Stimulated activated CD8-positive, alpha-beta memory T cell treated with anti-CD3 and anti-CD28 coated beads, Interleukin-4, amount 100 ng/mL, for 1 hour (primary cell): ENCODE measurements at places on chromosomes 7 and 10.

GRCh38 chr7:149093228-149093627, 2.7 kb upstream of the ZNF786 start:
- no peak for DNase-seq

DNA sequence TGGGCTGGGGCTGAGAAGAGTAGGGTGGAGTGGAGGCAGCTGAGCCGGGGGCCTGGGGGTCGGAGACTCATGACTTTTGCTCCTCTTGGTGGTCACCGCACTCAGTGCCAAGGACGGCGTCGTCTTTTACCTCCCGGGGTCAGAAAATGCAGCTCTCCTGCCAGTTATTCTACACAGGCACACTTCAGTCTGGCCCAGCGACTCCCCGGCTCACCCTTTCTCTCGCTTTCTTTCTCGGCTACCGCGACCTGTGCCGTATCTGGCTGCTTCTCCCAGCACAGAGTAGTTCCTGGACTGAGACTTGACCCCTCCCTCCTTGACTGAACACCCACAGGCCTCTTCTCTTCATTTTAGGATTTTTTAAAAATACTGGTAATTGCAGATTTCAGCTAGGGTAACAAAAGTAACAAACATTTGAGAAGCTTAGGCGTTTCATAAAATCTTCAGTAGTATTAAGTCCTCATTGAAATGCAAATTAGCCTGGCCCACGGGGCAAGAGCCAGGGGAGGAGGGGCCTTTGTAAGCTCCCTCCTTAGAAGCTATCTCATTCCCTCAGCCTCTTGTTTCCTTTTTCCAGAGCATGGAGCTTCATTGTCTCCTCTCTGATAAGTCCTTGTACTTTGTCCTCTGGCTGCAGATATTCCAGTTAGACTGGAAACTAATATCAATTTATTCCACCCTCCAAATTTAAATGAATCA, 1.1 kb upstream of the PRLHR start:
- no peak for DNase-seq

- DNase-seq: no peak
These were observed 453.2 kb downstream of the TNS3 start for GRCh38 chr7:47128700-47129099.

DNA sequence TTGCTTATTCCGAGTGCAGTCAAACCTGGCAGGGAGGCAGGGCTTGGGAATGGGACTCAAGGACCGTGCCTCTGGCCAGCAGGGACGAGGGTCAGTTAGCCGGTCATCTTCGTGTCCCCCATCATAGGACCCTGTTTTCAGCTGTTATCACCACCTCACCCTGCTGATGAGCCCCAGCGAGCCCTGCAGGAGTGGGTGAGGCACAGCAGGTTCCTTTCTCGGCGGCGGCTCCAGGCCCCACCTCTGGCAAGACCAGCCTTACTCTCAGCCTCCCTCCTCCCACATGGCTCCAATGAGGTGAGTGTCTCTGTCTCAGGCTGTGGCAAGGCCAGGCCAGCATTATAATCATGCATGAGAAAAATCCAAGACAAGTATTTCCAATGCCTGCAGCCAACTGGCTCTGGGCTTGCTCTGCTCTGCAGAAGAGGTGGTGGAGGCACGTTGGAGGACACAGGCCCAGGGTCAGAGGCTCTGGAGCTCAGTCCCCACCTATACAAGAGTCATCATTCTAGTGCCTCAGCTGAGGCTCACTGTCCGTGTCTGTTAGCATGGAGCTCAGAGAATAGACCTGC, 15.7 kb downstream of the PKD1L1 start:
- DNase-seq: no peak

GRCh38 chr10:33950206-33950605, 615.7 kb upstream of the NRP1 start:
- DNase-seq: no peak

DNA sequence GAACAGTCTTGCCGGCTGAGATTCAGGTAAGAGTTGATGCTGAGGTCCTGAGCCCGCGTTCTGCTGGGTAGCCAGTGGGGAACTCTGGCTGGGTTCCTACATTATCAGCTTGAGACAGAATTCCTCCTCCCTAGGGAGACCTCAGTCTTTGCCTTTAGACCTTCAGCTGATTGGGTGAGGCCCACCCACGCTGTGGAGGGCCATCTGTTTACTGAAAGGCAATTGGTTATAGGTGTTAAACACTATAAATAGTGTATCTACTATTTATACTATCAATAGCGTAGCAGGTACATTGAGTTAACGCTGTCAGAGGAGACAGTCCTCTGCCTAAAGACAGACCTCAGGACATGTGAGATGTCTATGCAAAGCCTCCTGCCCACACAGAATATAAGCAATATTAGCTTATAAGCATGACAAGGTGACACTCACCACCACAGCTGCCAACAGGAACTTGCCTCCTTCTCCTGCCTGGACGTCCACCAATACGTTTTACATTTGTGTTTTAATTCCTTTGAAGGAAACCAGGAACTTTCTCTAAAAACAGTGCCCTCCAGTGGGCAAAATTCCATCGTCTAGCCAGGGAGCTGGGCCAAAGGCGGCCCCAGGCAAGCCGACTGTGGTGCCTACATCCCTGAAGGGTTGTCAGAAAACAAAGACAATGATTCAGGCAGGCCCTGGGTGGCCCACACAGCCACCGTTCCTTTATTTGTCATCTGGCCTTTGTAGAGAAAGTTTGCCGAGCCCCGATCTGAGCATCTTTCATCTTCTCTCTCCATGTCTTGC, 58.8 kb downstream of the INSIG1 start:
- no peak for DNase-seq

GRCh38 chr7:80679921-80680907, 41.8 kb downstream of the CD36 start:
- DNase-seq: no peak

- peak; percentile 31 for DNase-seq
These were observed 2.4 kb upstream of the TAS2R38 start for GRCh38 chr7:141975806-141976523.

DNA sequence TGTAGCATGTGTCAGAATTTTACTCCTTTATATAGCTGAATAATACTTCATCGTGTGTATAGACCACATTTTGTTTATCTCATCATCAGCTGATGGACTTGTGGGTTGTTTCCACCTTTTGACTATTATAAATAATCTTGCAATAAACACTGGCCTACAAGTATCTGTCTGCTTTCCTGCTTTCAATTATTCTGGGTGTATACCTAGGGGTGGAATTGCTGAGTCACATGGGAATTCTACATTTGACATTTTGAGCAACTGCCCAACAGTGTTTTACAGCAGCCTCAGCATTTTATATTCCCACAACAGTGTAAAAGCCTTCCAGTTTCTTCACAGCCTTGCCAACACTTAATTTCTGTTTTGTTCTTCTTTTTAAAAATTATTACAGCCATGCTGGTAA, 200.3 kb upstream of the PRSS1 start:
- DNase-seq: no peak

GRCh38 chr10:182441-183201, 47.4 kb downstream of the ZMYND11 start:
- no peak for DNase-seq

DNA sequence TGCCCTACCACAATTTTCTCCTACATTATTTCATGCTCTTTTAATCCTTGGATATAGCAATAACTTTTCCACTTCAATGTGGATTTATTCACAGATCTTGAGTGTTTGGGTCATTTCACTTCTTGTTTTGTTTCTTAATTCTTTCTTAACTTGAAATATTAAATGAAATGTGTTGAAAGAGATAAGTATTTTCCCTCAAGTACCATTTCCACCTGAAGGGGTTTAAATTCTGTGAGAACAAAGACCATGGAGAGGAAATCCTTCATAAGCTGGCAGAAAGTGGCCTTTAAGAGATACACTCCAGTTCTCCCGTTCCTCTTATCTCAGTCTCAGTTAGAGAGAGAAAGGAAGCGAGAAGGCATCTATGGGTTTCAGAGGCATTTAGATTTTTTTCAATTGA, 14.1 kb upstream of the DLD start:
- DNase-seq: no peak

DNA sequence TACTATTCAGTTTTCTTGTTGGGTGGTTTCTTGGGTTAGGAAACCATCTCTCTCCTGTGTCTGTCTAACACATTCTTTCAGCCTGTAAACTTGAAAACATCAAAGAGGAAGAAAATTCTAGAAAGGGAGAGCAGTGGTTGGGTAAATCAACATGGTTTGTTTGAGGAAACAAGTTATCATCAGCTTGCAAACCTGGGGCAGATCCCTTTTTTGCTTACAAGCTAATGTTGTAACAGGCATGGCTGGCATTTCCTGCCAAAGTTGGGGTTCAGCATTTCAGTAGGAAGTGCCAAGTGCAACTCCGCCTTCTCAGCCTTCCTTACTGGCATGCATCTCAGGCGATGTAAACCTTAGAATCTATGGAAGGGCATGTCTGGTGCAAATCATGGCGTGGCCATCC, 112.6 kb downstream of the EEPD1 start:
- DNase-seq: no peak

DNA sequence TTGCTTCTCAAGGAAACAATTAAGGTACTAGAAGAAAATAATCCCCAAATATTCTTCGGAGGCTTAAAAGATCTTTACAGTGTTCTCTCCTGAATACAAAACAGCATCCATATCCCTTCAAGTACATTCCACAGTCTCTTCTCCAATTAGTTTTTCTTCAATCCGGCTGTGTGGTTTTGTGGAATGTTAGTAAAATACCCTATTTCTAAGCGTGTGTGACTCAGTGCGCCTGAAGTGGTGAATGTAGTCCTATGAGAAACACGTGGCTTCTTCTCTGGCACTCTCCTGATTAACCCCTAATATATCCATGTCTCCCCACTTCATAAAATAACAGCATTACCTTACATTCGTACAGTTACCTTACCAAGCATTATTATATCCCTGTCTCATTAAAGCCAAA, 570.2 kb downstream of the ARL4A start:
- DNase-seq: no peak

DNA sequence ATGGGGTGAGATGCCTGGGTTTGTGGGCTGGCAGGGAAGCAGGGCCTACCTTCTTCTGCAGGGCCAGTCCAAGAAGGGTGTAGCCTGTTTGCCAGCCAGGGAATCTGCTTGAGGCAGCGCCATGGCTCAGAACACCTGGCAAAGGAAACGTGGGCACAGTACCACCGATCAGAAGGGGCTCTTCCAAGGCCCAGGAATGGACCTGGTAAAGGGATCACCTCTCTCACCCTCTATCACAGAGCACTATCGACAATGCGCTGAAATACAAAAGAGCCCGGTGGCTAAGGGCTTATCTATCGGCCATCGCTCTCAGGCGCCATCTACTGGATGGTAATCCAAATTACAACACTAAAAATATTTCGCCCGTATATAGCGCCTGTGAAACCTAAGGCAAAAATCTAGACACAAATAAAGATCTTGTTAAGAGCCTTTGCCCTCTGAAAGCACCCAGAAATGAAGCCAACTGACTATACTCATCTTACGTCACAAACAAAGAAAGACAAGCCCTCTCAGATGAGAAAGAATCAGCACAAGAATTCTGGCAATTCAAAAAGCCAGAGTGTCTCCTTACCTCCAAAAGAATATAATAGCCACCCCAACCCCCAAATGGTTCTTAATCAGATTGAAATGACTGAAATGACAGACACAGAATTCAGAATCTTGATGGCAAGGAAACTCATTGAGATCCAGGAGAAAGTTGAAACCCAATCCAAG, 217.8 kb upstream of the HPS1 start:
- no peak for DNase-seq

DNA sequence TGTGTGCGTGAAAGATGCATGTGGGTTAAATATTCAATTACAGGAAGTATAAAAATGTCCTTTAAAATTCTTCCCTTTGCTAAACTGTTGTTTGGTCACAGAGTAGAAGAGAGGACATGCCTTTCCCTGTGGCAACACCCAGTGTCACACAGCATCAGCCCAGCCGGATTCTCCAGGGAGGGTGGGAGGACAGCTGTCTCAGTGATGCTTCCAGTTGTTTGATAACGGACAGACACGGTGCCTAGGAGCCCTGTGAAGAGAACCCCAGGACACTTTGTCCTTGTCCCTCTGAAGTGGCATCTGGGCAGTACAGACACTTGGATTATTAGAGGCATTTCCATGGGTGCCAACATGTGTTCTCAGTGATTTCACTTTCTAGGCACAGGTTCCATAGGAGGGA, 306.6 kb upstream of the LRGUK start:
- no peak for DNase-seq

DNA sequence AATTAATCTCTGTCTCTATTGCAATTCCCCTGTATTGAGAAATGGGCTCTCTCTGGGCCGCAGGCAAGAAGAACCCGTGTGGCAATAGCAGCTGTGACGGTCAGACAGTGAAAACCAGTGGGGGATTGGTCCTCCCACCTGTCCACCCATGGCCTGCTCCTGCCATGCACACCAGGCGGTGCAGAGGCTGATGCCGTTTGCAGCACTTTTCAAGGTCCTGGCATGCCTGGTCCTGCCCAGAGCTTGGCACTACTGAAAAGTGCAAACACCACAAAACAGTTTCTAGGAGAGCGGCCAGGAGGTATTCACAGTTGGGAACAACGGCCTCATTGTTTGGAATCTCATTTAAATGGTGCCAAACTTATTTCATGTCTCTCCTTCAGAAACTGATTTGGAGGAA, 41.5 kb downstream of the PSPH start:
- no peak for DNase-seq

DNA sequence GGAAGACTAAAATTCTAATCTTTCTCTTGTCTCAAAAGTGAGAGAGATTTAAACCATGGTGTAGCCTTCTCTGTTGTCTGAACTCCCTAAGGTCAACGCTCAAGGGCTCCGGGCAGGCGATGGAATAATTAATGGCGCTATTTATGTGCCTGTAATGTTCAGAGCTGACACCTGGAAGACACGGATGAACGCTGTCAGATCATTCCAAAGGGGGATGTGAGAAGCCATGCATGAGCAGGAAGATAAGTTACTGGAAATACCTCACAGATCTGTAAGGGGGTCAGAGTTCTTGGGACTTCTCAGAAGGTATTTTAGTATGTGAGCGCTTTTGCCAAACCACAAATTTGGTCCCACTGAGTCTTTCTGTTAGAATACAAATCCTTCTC, 73.3 kb upstream of the MTPN start:
- no peak for DNase-seq

DNA sequence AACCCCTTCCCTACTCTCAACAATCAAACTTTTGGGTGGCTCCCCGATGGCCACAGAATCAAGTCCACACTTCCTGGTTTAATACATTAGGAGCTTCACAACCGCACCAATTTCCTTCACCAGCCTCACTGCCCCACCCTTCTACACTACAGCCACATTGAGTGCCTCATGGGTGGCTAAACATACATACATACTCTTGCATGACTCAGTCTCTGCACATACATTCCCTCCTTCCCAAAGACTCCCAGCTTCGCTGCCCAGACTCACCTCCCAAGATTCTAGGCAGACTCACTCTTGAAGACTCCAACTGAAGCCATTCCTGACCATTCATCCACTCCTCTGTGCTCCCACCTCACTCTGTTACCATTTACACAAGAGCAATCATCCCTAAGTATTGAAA, 15.9 kb downstream of the VPS41 start:
- DNase-seq: no peak
